ENCODE measurements at places on chromosomes 5 and 9. TPM values are rescaled to one million over a fixed set of nuclear protein-coding genes. Genes with fewer than 3 reads are reported as not detected.

The IFNB1 gene
- not detected for total RNA-seq

DNA sequence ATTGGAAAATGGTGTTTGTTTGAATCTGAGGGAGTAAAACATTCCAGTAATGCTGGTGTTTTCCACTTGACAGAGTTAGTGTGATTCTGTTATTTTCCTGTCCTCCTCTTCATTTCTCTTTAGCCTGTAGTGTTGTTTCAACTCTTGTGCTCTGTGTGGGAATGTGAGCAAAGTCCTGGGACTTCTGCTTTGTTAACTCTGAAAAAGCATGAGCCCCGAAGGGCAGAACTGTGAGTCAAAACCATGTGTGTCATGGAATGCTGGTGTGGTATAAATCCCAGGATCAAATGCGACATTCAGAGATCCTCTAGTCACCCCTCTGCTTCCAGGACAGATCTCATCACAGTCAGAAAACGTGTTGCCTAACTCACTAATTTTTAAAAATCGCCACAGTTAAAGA lies 8.9 kb downstream of the F2R start:
- no peak for DNase-seq

GRCh38 chr5:169631360-169631759 lies 5.7 kb upstream of the DOCK2 start:
- no peak for DNase-seq

DNA sequence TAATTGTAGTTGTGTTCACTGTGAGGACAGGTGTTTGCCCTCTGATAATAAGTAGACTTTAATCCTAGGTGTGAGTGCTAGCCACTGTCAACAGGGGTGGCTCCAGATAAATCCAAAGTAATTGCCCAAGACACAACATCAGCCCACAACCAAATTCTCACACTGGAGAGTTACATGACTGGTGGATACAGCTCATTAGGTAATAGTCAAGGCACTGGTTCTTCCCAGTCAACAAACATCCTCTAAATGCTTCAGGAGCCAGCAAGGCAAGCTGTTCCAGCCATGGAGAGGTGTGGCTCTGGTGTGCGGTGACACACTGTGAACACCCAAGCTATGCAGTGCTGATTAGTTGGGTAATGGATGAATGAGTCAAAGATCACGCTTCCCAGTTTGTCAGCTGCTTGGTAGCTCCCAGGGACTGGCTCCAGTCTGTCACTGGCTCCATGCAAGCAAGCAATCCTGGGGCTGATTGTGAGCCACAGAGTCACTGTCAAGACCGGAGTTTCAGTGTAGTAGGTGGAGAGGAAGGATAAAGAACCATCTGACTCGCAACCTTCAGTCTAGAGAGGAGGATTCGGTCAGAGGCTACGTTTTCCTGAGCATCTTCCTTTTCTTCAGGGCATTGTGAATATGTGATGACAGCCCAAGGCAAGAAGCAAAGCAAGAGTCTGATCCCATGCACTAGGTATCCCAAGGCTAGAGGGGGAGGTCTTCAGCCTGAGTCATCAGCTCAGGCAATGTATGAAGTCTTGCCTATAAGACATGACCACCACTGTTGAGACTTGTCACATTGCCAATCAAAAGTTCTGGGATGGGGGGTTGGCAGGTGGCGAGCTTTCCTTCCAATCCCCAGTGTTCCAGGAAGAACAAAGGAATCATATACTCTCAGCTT lies 63.1 kb downstream of the UGCG start:
- DNase-seq, result peak; percentile 31

DNA sequence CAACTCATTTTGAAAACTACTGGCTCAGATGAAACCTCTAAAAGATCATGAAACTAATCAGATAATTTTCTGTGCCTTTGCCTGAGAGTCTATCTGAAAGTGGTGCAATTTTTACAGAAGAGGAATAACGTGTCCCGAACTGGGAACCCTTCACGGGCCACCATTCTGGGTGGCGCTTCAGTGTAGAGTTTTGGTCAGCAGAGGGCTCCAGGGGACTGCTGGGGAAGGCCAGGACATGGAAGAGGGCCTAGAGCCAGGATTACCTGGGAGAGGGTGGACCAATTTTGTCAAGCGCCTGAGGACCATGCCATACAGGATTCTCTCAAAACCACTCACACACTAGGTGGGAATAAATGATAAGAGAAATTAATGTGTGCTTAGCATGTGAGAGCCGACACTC lies 49.7 kb upstream of the PLEKHG4B start:
- no peak for DNase-seq
